Stimulated activated CD4-positive, alpha-beta T cell treated with anti-CD3 and anti-CD28 coated beads, Interleukin-4, amount 100 ng/mL, for 48 hours (primary cell): ENCODE measurements at places on chromosomes 6 and 20.

GRCh38 chr6:13278164-13278563 lies 50.2 kb downstream of the TBC1D7 start:
- no peak for DNase-seq

GRCh38 chr6:170108456-170108855 lies 182.4 kb downstream of the DLL1 start:
- no peak for DNase-seq

DNA sequence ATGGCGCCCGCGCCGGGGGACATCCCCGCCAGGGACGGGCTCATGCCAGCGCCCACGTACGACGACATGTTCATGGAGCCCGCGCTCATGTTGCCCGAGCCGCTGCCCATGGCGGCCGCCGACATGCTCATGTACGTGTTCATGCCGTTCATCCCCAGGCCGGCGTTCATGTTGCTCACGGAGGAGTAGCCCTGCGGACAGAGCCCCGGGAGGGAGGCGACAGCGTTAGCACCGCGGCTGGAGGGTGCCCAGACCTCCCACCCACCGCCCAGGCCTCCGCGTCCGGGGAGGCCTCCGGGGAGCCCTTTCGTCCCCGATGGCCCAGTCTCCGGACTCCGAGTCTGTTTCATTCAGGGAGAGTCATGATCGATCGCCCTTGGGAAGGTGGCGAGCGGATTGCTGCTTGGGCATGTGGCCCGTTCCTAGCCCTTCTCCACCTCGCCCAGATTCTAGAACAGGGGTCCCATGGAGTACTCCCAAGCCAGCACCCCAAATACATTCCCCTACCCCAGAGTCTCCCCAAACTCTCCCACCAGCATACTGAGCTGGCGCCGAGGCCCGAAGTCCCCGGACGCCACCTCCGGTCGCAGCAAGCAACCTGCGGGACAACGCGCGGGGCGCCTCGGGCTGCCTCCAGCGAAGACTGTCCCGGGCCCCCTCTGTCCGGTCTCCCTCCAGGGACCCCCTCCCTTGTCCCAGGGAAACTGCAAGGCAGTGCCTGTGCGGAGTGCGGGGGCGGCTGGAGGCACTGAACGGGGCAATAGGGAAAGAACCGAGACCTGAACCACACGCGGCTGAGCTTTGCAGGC lies 1.2 kb downstream of the FOXA2 start:
- no peak for DNase-seq

DNA sequence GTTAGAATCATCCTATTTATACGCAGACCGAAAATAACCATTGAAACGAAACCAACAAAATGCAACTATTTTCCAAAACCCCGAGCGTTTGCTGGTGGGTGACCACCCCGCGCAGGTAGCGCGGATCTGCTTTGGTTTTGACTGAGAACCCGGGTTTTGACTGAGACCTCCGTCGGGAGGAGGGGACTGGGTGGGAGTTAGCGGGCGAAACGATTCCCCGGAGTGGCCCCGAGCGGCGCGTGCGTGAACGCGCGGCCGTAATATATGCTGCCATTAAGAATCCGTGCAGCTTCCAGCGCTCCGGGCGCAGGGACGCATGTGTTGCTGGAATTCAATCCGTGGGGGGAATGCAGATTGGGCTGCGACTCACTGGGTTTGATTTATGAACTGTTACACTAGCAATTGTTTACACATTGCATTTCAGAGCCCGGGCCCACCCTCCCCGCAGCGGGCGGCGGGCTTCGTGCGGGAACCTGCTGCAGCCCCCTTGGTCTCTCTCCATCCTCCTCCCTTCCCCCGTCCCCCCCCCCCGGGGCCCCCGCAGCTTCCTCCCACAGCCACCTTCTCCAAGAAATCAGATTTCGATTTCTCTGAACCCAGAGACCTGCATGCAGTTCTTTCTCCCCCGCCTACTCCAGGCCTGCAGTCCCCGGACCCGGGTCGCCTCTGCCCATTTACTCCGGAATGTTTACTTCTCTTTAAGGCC lies 9.9 kb downstream of the NRN1 start:
- no peak for DNase-seq

- no peak for DNase-seq
Observed at GRCh38 chr6:149936743-149937142, 5.1 kb upstream of the ULBP2 start.

- DNase-seq: no peak
Observed at GRCh38 chr6:76634695-76635094, 562.2 kb upstream of the IMPG1 start.

DNA sequence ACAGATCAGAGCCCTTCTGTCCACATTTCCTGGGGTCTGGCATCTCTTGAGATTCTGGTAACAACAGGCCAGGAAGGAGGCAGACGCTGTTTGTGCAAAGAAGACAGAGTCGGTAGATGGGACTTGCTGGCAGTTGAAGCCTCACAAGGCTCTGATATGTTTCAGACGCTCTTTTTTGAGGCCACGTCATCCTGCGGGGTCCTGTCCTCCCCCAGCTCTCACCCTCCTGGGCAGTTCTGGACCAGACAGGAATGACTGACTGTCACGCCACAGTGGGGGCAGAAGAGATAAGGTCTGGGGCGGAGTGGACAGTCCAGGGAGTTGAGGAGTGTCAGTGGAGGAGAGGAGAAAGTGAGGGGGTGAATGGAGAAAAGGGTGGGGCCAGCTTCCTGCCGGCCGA lies 87.1 kb upstream of the SULF2 start:
- DNase-seq: no peak

- no peak for DNase-seq
Observed at GRCh38 chr20:12311094-12311865, 393.6 kb downstream of the BTBD3 start.

DNA sequence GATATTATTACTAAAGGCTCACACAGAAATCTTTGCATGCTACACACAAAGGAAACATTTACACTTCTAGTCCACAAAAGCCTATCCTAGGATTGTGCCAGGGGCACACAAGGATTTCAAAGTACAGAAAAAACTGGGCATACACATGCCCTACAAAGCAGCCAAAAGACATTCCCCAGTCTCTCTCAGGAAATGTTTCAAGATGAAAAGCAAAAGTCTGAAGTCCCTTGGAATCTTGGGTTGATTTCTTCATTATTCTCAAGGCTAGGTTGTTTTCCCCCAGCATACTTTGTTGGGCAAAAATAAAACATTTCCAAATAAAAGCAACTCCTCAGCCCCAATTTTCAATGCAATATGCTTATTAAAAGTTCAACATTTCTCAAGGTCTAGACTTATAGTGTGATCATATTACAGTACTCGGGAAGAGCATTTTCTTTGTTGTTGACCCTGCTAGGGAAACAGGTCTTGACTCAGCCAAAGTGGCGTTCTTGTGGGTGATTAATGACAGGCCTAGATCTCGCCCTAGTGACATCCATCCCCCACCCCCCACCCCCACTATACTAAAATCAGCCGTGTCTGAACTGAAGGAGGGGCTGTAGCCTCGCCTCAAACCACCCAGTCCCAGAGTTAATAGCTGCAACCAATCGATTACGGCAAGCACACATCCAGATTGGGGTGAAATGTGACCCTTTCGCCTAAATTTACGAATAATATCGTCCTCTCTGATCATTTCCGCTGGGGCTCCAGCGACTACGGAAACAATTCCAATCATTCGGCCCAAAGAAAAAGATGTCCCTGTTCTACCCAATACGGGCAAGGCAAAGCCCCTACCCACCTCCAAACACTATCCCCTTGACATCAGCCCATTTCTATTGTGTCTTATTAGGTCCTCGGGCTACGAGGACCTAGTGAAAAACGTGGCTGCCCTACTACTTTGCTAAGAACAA lies 1.4 kb downstream of the AKIRIN2 start:
- peak; percentile 8 for DNase-seq

GRCh38 chr20:7038029-7038428 lies 270.5 kb downstream of the BMP2 start:
- no peak for DNase-seq

DNA sequence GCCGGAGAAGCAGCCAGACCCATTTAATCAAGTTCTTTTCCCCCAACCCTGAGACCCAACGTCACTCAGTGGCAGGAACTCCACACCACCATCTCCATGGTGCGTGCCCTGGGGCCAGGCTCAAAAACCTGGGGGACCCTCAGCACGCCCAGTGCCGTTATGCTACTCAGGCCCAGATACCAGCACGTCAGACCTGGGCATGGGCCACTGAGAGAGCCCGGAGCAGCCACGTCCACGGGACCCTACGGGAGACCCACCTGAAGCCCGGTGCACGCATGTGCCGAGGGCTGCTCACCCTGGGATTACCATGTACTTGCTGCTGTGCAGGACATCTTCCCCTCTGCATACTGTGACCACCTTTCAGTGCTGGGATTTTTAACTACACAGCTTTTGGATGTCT lies 13.8 kb downstream of the SLC2A4RG start:
- DNase-seq: no peak

GRCh38 chr6:24936641-24937317 lies 1.0 kb upstream of the RIPOR2 start:
- no peak for DNase-seq

GRCh38 chr20:31860390-31861134 lies 9.8 kb downstream of the DUSP15 start:
- no peak for DNase-seq

GRCh38 chr6:148471624-148472159 lies 129.1 kb downstream of the SASH1 start:
- no peak for DNase-seq

GRCh38 chr6:53461041-53461656 lies 83.8 kb downstream of the GCLC start:
- no peak for DNase-seq

DNA sequence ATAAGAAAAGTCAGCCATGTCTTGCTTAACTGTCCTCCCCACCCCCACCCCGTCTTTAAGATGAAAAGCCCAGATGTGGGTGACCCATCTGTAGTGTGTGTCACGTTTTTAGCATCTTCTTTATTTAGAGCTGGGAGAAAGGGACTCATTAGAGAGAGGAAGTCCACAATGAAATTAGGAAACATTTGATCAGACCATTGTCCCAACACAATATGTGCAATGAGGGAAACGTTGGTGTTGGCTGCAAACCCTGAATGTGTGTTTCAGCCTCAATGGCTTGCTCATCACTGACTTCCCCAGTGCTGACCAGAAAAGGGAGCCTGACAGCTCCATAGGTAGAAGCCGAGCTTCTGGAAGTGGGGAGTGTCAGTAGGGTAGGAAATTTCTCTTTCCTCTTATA lies 475.7 kb downstream of the CD83 start:
- DNase-seq: no peak

GRCh38 chr6:8065519-8065911 lies 1.3 kb upstream of the BLOC1S5 start:
- DNase-seq: peak; percentile 18
